AG09319 (cell line): ENCODE measurements at places on chromosomes 2 and 18.

DNA sequence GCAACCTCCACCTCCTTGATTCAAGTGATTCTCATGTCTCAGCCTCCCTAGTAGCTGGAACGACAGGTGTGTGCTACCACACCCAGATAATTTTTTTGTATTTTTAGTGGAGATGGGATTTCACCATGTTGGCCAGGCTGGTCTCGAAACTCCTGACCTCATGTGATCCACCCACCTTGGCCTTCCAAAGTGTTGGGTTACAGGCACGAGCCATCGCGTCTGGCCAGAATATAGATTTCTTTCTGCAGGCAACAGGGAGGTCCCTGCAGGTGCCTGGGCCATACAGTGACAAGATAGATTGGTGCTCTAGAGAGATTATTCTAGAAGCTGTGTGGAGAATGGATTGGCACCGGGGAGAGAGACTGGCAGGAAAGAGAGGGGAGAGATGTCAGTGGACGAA is 13.3 kb downstream of the PLCD4 start:
- no peak for DNase-seq

DNA sequence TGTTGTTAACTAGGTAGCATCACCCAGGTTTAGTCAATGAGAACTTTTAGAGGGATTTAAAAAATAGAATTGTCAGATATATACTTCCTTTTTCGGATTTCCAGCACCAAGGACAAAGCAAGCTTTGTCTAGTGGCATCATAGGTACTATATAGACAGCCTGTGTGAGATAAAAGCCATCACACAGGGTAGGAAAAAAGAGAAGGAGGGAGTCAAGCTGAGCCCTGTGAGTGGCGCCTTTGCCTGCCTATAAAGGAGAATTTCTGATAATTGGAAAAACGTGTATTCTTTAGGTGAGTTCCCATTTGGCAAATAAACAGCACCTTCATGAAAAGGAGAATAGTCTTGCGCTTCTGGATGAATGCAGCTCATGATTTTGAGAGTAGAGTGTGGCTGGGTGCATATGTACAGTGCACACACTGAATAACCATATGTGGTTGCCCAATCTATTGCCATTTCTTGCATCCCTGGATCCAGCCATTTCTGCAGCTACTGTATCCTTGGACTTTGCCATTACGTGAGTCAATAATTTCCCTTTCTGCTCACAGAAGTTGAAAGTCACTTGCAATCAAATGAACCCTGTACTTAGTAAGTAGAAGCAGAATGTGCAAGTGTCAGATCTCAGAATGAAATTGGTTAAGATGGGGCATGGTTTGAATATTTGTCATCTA is 559.9 kb upstream of the MEX3C start:
- no peak for DNase-seq

DNA sequence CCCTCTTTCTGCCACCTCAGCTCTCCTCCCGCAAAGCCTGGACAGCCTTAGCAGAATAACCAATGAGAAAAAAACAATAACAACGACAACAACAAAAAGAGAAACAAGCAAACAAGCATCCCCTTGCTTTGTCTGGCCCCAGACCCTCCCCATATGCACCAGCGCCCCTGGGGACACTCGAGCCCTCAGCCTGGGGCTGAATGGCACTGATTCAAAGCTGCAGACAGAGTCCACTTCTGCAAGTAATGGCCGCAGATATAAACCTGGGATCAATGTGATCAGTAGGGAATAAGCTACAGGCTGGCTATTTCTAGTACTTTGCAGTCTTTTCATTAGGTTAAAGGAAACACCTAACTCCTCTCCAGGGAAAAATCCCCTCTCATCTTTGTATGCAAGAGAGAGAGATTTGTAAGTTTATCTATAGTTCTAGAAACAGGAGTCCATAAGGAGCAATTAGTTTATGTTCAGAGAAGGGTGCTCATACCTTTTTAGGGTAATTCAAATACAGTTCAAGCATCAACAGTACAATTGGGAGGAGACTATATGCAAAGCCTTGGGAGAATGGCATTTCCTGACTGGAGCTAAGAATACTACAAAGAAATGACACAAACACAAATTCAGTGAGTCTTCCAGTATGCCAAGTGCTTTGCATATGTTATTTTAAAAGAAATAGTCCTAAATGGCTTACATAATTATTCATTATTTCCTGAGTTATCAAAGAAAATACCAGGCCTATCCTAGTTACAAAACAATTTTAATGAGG is 122.3 kb upstream of the DDX18 start:
- DNase-seq, result no peak

GRCh38 chr2:39266916-39267434 is 23.2 kb upstream of the CDKL4 start:
- DNase-seq, result no peak

- DNase-seq, result no peak
These were observed 23.1 kb downstream of the TMEM182 start for GRCh38 chr2:102784940-102785339.

DNA sequence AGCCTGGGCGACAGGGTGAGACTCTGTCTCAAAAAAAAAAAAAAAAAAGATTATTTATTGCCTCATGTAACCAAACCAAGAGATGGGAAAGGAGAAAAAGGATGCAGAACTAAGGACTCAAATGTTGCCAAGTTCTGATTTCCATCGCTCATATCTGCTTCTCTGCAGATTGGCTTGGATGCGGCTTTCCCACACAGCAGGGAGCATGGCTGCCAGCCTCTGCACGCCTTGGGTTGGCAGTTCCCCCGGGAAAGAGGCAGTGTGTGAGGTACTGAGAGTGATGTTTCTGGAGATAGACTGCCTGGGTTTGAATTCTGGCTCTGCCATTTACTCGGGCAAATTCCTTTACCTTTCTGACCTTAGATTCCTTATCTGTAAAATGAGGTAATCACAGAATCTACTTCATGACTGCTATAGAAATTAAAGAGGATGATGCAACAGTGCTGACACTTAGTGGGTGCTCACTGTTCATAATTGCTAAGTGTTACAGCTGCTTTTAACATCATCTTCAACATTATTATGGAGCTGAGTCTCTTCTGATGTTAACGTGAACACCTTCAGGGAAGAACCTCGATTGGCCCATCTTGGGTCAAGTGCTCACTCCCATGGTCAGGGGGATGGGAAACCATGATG is 68.8 kb downstream of the ACAA2 start:
- no peak for DNase-seq

DNA sequence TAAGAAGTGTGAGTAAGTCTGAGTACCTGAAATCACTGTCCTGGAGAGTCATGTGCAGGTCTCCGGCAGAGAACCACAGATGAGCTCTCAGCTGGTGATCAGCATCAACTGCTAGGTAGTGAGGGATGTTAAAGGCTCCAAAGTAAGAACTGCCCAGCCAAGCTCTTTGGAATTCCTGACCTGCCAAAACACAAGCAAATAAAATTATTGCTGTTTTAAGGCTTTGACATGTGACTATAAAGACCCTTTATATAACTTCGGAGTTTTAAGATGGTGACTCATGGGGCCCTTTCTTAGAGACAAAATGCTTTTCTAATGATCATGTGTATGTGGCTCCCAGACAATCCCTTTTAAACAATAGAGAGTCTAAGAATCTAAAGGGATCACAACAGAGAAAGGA is 855.7 kb downstream of the TRIB2 start:
- DNase-seq, result no peak

DNA sequence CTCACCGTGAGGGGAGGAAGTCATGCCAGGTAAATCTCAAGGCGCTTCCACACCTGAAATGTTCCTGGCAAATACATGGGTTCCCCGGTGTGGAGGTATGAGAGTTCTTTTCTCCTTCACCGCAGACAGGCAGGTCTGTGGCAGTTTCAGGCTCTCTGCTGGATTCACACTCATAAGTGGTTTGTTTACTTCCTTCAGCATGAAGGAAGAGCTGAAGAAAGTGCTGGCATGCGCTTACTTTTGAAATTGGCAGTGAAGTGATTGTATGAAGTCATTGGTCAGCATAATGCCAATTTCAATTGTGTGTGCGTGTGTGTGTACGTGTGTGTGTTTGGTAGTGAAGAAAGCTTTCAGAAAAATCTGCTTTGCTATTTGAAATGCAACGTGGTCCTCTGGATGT is 43.4 kb downstream of the RNF144A start:
- DNase-seq, result no peak

DNA sequence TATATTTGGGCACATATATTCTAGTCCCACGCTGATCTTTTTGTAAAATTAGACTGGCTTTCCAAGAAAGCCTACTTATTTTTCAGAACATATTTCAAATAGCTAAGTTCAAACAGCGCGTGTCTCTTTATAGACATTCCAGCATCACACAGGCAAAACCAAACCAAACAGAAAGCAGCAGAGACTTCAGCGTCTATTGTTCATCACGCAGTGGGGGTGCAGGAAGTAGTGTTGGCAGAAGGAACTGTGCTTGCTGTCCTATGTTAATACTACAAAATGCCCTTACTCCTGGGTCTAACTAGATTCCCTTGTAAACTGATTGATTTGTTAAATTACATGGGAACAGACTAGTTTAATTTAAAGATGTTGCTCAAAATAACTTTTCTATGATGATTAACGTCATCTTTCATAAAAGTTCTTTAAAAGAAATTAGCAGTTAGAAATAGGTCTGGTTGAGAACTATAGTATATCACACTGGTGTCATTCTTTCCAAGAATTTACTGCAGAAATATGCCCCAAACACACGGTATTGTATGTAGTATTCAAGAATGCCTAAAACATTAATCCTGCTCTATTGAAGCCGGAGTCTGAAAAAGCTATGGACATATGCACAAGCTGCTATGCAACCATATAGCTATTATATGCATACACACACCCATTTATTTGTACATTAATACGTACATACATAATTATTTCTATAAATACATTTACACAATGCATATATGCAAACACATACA is 436.3 kb downstream of the CBLN2 start:
- DNase-seq, result no peak

DNA sequence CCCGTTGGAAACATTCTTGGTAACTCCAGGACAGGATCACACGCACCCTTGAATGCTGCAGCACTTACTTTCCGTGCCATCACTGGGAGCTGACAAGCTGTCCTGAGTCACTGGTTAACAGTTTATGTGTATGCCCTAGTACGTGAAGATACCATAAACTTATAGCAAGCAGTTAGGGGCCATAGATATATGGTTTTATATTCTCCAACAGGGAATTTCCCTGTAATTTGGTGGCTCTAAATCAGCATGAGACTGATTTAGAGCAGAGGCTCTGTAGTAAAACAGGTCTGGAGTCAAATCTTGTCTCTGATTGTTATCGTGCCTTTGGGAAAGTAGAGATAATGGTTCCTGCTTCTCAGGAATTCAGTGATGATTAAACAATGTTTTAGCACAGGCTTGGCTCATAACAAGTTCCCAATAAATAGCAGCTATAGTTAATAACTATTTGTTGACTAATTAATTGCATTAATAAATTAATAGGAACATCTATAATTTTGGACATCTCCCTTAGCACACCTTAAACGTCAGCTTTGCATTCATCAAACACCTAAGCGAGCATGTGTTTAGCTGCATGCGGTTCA is 215.2 kb downstream of the VAPA start:
- no peak for DNase-seq

DNA sequence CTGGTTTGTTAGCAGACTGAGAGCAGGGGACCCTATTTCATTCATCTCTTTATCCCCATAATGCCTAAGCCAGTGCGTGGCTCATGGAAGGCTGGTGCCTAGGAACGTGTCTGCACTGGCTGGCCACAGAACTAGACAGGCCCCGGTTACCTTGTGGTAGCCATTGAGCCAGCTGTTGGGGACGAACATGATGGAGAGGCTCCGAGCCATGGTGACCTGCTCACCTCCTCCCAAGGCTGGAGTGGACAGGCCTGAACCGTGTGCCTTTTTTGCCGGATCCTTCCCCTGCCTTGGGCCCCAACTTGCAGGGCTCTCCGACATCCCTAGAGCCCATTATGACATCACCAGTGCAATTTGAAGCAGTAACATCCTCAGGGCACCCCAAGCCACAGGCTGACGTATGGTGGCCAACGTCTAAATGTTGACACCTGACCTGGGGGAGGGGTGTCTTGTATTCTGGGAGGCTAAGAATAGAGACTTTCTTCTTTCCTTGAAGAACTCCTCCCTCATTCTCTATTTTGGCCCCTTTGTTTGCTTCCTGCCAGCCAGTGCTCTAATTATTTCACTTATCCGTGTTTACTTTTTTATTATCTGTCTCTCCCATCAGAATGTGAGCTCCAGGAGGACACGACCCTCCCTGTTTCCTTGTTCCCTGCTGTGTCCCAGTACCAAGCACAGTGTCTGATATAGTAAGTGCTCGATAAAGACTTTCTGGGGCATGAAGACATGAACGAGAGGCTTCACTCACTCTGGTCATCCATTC is 12.2 kb upstream of the DNPEP start:
- DNase-seq, result no peak

DNA sequence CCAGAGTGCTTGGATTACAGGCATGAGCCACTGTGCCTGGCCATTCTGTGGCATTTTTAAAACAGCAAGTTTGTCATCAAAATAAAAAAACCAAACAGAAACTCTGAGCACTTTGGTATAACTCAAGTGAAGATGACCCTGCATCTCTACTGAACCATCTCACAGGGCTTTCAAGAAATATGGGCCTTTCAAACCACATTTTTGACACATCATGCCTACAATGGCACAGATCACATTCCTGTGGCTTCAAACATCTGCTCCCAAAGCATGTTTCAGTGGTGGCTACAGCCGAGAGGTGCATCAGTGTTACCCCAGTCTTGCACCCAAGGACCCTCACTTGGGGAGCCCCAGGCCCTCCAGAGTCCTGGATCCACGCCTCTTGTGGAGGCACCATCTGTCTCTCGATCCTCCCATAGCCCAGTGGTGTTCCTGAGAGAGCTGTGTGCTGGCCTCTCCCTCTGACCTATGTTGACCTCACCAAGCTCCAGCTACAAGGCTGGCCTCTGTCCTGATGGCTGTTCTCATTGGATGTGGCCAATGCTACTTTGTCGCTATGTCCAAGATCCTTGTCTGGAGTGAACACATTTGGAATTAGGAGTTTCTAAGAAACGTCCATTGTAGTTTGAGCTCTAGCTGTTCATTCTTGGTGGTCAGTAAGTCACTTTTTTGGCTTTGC is 55.2 kb upstream of the RALBP1 start:
- DNase-seq, result no peak

GRCh38 chr2:137644731-137645130 is 319.5 kb upstream of the HNMT start:
- DNase-seq, result no peak

DNA sequence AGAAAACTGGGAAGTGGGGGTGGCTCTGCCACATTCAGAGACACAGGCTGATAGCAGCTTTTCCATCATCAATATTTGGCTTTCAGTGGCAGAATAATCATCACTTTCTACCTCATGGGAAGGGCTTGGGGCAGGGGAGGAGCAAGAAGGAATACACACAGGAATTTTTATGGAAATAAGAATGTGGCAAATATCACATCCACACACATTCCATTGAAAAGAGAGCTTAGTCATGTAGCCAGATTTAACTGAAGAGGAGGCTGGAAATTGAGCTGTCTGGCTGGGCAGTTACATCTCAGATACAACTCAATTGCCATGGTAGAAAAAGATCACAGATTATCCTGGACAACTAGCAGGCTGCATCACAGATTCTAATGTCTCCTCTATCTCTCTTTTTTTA is 1474.0 kb upstream of the ACVR2A start:
- DNase-seq, result no peak

DNA sequence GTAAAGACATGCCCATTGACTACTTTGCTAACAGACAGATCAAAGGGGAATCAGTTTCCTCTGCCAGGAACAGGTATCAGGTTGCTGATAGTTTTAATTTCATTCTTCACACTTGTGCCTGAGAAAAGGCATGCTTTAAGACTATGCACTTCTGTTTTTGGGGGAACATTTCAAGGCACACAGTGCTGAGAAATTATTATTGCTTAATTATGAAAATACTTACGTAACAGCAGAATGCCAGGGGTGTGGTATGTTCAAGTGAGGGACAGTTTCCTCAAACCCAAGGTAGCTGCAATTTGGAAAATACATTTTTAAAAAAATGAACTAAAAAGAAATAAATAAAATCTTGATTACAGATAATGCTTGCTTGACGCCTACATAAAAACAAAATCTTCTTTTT is 1746.1 kb upstream of the PIK3C3 start:
- DNase-seq, result no peak
